Stimulated activated CD8-positive, alpha-beta memory T cell treated with anti-CD3 and anti-CD28 coated beads, Interleukin-4, amount 100 ng/mL, for 4 hours (primary cell): ENCODE measurements at places on chromosomes 3 and 15.

- DNase-seq: no peak
These were observed 315.7 kb upstream of the SLCO3A1 start for GRCh38 chr15:91537856-91538255.

DNA sequence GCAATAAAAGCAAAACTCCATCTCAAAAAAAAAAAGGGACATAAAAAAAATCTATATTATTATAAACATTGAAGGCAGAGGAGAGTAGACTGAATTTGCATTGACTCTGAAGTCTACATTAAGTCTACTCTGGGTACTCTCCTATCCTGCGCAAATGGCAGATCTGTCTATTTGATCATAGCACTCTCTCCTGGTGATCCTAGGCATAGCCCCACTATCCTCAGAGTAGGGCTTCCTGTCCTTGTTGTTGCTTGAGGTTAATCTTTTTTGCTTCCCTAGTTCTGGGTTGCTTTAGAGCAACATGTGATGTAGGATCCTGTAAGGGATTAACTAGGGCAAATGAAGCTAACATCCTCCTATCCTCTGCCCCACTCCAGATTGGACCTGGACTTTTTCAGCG, 82.1 kb upstream of the LRRFIP2 start:
- DNase-seq: no peak

- peak; percentile 35 for DNase-seq
These were observed at the start of gene SH3BP5 for GRCh38 chr3:15332405-15333098. SH3BP5 (minus strand) TSS chr3:15332586; CDS start chr3:15332408, 178 bp downstream.

DNA sequence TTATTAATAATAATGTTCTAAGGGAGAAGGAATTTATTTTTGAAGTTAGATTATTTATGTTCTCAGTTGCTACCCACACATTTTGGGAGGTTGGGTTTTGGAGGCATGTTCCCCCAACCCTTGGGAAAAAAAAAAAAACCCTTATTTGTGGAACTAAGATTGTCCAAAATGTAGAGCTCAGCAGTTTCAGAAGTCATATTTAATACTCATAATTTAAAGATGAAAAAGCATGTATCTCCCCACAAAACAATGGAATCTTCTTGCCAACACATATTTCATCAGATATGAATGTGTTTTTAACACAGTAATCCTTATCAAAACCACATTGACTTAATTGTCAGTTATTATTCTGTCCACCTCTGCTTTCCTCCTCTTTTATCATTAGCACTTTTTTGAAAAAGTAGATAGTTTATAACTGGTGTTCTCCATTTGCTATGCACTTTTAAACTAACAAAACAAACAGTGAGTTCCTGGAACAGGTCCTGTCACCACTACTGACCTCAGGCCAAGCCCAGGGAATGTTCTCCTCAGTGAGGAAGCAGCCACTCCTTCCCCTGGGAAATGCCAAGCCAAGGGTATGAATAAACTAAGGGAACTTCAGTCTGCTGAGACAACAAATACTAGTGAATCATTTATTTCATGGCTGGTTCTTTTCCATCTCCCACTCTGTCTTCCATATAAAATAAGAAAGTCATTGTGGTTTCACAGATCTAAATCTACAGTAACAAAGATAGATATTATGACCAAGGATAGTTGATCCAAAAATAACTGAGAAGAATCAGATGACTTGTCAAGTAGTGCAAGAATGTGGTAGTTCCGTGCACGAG, 414.4 kb upstream of the ALCAM start:
- DNase-seq: no peak

- no peak for DNase-seq
These were observed 353.1 kb downstream of the CHL1 start for GRCh38 chr3:549636-550035.

DNA sequence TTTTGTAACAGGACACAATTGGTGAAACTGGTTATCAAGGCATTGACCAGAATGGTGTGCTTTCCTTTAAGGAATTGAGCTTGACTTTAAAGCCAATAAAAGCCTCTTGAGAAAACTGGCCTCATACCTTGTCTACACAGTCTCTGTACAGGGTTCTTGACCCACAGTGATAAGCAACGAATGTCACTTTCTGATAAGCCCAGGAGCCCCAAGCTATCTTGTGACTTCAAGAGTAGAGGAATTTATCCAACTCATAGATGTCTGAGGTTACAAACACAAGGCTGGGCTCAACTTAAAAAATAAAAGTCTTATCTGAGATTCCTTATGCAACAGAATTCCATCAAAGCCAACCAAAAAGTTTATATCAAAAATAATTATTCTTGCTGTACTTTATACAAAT, 212.1 kb downstream of the GBE1 start:
- DNase-seq: no peak

DNA sequence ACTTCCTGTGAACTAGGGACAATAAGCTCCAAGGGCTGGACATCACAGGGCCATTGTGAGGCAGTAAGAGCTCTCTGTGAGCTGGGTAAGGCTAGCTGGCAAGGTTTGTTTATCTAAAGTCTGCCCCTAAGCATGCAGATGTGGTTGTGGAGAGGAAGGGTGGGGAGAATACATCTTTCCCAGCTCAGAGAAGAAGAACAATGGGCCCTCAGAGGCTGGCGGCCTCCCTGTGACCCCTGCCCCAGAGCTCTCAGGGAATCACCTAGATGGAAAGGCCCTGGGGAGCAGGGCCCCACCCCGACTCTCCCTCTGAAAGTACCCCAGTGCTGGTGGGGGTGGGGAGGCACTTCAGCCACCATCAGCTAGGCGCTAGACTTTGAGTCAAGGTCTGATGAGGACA, 4.3 kb upstream of the AP3B2 start:
- no peak for DNase-seq

- no peak for DNase-seq
These were observed 131.3 kb upstream of the LRTM1 start for GRCh38 chr3:55059027-55059629.

GRCh38 chr15:45393851-45394250, 15.5 kb upstream of the GATM start:
- DNase-seq: no peak

DNA sequence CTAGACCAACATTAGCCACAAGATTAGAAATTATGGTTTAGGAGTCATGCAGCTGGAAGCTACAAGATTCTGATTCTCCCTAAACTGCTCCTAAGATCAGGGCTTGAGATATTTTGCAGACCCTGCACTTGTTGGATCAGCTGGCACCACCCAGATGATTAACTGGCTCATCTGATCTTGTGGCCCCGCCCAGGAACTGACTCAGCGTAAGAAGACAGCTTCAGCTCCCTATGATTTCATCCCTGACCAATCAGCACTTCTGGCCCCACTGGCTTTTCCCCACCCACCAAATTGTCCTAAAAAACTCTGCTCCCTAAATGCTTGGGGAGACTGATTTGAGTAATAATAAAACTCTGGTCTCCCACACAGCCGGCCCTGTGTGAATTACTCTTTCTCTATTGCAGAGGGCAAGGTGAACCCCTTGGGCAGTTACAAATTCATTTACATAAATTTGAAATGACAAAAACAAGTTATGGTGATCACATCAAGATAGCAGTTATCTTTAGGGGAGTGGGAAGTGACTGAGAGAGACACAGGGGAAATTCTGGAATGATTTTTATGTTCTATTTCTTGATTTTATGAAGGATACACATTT, 76.5 kb downstream of the CD200R1L start:
- no peak for DNase-seq

- no peak for DNase-seq
These were observed 112.4 kb upstream of the TLE3 start for GRCh38 chr15:70210076-70210475.

DNA sequence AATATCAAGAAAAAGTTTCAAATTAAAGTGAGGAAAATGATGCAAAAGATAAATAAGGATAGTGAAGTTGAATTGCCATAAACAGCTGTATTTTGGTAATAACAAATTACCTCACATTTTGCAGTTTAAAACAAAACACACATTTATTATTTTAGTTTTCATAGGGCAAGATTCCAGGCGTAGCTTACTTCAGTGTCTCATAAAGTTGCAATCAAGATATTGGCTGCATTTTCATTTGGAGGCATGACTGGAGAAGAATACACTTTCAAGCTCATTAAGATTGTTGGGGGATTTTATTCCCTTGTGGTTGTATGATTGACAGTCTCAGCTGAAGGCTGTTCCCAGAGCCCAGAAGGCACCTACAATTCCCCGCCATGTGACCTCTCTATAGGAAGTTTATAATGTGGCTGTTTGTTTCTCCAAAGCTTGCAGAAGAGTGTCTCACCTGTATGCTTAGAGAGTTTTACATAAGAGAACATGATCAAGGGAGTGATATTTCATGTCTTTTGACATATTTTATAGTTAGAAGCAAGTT, 151.4 kb downstream of the OTOL1 start:
- no peak for DNase-seq

DNA sequence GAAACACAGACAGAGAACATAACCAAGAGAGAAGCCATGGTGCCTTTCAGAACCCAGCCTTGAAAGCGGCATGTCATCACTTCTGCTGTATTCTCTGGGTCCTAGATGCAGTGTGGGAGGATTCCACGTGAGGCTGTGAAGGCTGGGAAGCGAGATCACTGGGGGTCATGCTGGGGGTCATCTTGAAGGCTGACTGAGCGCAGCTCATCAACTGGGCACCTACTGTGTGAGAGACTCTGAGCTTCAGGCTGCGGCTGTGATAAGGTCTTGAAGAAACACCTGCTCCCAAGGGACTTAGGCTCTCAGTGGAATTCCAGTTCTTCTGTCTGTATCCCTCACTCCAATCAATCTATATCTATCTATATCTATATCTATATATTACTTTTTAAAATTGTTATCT, 91.8 kb upstream of the KLF13 start:
- no peak for DNase-seq

DNA sequence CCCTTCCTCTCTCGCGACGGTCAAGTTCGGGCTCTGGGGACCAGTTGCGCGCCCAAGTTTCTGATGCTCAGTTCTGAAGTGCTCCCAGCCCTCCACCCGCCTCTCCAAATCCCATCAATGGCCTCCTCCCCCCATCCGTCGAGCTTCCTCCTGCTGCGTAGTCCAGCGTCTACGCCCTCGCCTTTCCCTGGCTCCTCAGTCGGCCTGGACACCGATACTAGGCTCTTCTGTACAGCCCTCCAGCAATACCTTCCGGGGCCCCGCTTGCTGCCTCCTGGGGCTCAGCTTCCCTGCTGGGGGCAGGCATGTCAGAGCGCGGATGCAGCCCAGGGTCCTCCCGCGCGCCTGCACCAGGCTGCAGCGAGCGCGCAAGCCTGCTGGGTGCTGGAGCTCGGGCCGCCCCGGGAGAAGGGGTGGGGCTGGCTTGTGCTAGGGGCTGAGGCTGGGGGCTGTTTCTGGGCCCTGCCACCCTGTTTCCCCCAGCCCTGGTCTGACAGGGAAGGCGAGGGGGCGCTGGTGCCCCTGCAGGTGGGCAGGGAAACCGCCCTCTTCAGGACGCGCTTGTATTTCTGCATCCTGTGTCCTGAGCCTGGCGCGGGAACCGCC, 353.3 kb upstream of the SUCLG2 start:
- DNase-seq: no peak
